Heart right ventricle (tissue), 16 donors: ENCODE measurements at places on chromosomes 4 and X. TPM values are rescaled to one million over a fixed set of nuclear protein-coding genes. Genes with fewer than 3 reads are reported as not detected.

CRLF2 gene
- not detected for polyA plus RNA-seq

OFD1 gene
- 7.6 TPM for polyA plus RNA-seq

RNF150 gene
- polyA plus RNA-seq, result 10.8 TPM

ANOS1 gene
- polyA plus RNA-seq, result 0.88 TPM

CENPU gene
- polyA plus RNA-seq, result 3.6 TPM

CDKL5 gene
- polyA plus RNA-seq, result 3.9 TPM

CYBB gene
- 1.9 TPM for polyA plus RNA-seq

PDE6B gene
- polyA plus RNA-seq, result 0.73 TPM

TKTL1 gene
- 2.6 TPM for polyA plus RNA-seq

TMEM156 gene
- 0.10 TPM for polyA plus RNA-seq

ADH1A gene
- polyA plus RNA-seq, result not detected

MAGEA4 gene
- polyA plus RNA-seq, result not detected

HMGN5 gene
- polyA plus RNA-seq, result 9.9 TPM
